ENCODE measurements at places on chromosomes 6 and 20. TPM values are rescaled to one million over a fixed set of nuclear protein-coding genes. Genes with fewer than 3 reads are reported as not detected.

GRCh38 chr20:37228082-37228481 is 33.5 kb downstream of the GHRH start:
- H3K27ac ChIP-seq: no peak overlapping the region
- DNase-seq: no peak
- H3K27me3 ChIP-seq: no peaks in the 10 kb centered on the region
- peaks cover 88% of the 10 kb centered on the region for H3K36me3 ChIP-seq
- no peaks in the 10 kb centered on the region for H3K4me1 ChIP-seq
- no peak overlapping the region for H3K4me3 ChIP-seq

- H3K36me3 ChIP-seq: no peaks in the 10 kb centered on the region
- H3K4me1 ChIP-seq: no peaks in the 10 kb centered on the region
- H3K4me3 ChIP-seq: no peak overlapping the region
- peaks cover 22% of the 10 kb centered on the region for H3K27me3 ChIP-seq
These were observed 123.3 kb downstream of the QRSL1 start for GRCh38 chr6:106752641-106753040.

DNA sequence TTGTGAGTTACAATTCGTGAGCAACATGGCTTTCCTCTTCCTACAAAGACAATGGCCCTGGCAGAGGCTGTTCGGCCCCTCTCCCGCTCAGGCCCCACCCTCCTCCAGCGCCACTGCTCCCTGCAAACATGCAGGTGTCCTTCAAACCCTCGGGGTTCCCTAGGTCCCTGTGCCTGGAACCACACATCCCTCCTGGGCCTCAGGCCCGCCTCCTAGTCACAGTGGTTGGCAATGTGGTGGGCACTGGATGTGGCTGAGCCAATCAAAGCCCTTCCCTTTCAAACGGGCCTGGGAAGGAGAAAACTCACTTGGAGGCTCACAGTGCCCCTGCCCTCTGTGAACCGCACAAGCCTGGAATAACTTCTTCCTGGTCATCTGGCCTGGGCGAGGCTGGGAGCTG is 147.2 kb downstream of the TFAP2C start:
- H3K4me1 ChIP-seq: no peaks in the 10 kb centered on the region
- DNase-seq: no peak
- no peak overlapping the region for H3K27ac ChIP-seq
- no peak overlapping the region for H3K4me3 ChIP-seq

DNA sequence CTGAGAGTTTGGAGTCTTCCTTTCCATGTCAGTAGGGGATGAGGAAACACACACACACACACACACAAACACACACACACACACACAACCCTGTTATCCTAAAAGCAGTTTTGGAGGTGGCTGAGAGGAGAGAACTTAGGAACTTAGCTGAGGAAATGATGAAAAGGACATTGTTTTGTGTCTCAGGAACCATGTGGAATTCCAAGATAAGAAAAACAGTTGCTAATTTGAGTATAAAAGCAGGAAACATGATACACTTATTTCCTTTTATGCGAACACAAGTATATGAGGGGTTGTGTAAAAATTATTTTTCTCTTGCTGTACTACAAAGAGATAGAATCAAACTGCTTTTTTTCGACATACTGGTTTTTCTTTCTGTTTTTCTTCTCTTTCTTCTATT is at the start of gene MYCT1:
Gene MYCT1 (plus strand): TSS at position 264 of the 400 bp plus-strand sequence. CDS start 6 bp downstream, at position 270.
- H3K4me1 ChIP-seq: no peaks in the 10 kb centered on the region
- no peak for DNase-seq
- H3K27ac ChIP-seq: no peak within 1 kb of the TSS
- H3K27me3 ChIP-seq: peaks cover 9% of the 10 kb centered on the region

GRCh38 chr20:40497899-40498691 is 190.9 kb downstream of the MAFB start:
- peaks cover 3% of the 10 kb centered on the region for H3K27me3 ChIP-seq
- no peak overlapping the region for H3K27ac ChIP-seq
- H3K4me1 ChIP-seq: peaks cover 6% of the 10 kb centered on the region
- no peaks in the 10 kb centered on the region for H3K36me3 ChIP-seq
- H3K4me3 ChIP-seq: no peak overlapping the region
- no peak for DNase-seq

DNA sequence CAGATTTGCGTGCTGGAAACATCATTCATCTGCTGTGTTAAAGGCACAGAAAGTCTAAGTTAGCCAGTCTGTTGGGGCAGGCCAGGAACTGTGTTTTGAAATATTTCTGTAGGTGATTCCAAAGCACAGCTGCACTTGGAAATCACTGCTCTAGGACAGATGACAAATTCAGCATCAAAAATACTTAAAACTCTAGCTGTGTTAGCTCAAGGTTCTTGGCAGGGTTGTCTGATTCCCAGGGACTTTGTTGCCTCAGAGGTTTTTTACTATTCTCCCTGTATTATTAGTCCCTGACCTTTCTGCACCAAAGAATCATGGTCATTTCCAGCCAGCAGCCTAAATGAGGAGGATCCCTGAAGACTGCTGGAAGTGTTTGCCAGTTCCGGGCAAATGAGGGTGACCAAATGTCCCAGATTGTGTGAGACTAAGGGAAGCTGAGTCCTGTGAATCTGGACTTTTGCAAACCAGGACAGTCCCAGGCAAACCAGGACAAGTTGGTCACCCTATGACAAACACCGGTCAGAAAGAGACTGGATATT is 84.3 kb upstream of the TMEM30A start:
- H3K27me3 ChIP-seq: peaks cover 5% of the 10 kb centered on the region
- no peak overlapping the region for H3K4me3 ChIP-seq
- no peak for DNase-seq
- H3K4me1 ChIP-seq: no peaks in the 10 kb centered on the region
- H3K36me3 ChIP-seq: no peaks in the 10 kb centered on the region
- H3K27ac ChIP-seq: no peak overlapping the region

GRCh38 chr6:51574040-51574439 is 513.4 kb downstream of the PKHD1 start:
- DNase-seq: no peak
- no peaks in the 10 kb centered on the region for H3K4me1 ChIP-seq
- no peaks in the 10 kb centered on the region for H3K27me3 ChIP-seq
- H3K27ac ChIP-seq: no peak overlapping the region
- no peaks in the 10 kb centered on the region for H3K36me3 ChIP-seq

DNA sequence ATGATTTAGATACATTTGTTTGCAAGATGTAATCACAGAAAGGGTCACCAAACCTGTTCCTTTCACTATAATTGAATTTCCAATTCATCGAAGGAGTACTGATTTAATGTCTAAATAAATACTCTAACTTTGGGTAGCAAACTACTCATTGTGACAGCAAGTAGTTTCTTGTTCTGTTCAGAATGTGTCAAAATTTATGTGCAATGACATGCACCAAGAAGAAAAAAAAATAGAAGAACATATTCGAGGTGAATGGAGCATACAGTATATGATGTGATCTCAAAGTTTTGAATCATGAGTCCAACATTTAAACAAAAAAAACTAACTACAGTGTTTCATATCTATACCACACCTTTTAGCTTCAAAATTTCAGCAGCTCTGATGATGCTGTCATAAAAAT is 583.6 kb upstream of the MMS22L start:
- no peaks in the 10 kb centered on the region for H3K36me3 ChIP-seq
- H3K4me3 ChIP-seq: no peak overlapping the region
- no peaks in the 10 kb centered on the region for H3K27me3 ChIP-seq
- no peaks in the 10 kb centered on the region for H3K4me1 ChIP-seq
- no peak for DNase-seq

The AVP gene
- total RNA-seq: not detected

The TRAM2 gene
- total RNA-seq: 6.5 TPM

All from activated CD4-positive, alpha-beta memory T cell treated with anti-CD3 and anti-CD28 coated beads, Interleukin-2, amount 10 ng/mL, durations not matched to agents 7 days and 5 days (primary cell).